ENCODE measurements at places on chromosomes 11 and 22.
A peak's percentile ranks its signal among the peaks of the same experiment; 100 is the strongest.

DNA sequence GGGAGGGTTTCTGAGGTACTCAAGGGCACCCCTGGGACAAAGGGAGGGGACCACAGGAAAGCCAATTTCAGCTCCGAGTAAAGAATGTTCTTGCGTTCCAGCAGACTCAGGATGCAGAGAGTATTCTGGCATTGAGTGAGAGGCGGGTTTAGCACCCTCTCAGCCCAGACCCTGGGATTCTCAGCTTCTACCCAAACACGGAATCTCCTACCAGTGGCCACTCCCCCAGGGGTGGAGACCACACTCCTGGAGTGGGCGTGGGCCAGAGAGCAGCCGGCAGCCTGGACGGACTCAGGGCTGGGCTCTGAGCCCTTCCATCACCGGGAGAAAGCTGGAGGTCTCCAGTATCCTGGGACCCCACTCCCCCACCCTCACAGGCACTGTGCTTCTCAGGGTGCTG is 26.1 kb upstream of the TTLL12 start:
- DNase-seq = peak; percentile 28

GRCh38 chr11:7573193-7573557 is 59.4 kb downstream of the PPFIBP2 start:
- DNase-seq = no peak

DNA sequence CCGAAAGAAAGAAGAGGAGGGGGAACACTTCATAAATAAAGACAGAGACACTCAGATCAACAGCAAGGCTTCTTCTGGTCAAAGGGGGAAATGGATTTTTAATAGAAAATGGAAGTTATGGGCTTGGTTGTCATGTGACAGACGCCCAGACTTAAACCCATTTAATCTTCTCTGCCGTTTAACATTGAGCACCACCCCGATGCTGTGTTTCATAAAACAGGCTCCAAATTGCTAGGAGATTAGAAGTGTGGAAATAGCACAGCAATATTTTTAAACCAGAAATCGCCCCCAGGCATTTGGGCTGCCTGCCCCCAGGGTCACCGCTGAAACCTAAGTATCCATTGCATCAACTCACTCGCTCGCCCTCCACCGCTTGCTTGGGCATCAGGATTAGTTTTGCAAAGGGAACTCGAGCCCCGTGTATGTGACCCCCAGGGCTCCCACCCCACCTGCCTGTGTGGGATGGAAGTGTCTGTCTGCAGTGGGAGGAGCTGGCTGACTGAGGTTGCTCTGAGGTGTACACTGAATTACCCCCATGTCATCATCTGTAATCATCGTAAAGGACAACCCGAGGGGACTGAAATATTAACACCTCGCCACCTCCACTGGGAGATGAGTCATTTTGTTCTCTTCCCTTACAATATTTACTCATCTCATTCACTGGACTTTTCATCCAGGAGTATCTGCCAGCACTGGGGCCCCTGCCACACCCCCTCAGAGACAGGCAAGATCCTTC is 10.7 kb downstream of the DSCAML1 start:
- no peak for DNase-seq

DNA sequence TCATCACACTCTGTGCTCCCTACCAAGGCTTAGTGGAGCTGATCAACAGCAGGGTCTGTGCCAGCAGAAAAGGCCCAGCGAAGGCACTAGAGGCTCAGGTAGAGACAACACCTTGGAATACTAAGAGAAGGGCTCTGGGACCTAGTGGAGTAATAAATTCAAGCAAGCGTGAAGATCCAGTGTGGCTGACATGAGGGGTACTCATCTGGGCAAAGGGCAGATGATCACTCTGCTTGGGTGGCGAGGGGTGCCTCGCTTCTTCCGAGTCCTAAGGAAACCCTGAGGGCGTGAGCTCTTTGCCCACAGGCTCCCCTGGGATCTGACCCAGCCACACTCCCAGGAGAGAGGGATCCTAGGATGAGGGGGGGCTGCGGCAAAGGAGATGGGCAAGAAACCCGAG is 3.5 kb upstream of the TPBGL start:
- no peak for DNase-seq

DNA sequence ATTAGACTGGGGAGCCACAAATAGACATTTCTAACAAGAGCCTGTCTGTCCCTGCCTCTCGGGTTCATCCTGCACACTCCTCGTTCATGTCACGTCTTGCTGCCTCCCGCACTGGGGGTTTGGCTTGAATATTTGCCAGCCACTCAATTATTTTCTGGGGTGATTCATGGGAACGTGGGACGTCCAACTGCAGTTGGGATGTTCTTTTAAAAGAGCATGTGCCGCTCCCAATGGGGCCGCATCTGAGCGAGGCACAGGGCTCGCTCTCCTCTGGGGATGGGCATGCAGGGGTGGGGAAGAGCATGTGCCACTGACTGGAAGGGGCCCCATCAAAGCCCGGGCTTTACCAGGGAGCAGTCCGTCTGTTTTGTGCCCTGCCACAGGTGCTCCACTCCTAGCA is 43.4 kb downstream of the PARVG start:
- DNase-seq = peak; percentile 22

DNA sequence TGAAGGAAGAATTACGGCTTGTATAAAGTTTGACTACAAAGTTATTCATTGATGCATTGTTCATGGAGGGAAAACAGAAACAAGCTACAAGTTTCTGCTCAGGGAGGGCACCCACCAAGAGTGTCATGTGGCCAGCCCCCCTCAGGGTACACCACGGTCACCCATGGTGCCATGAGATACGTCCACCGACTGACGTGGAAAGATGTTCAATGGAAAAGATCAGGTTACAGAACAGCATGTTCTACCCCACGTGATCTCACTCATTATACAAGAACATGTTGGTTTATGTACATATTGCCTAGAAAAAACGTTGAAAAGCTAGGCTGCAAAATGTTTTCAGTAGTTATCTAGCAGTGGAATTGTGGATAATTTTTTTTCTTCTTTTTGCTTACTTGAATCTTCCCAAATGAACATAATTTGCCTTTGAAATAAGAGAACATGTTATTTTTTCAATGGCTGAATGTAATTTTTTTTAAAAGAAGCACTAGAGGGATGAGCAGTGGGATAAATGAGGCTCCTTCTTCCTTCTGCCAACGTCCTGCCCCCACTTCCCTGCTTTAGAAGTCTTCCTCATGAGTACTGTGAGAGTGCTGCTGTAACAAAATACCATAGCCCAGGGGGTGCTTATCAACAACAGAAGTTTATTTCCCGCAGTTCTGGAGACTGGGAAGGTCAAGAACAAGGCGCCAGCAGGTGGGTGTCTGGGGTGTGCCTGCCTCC is 22.5 kb downstream of the RCN1 start:
- no peak for DNase-seq

DNA sequence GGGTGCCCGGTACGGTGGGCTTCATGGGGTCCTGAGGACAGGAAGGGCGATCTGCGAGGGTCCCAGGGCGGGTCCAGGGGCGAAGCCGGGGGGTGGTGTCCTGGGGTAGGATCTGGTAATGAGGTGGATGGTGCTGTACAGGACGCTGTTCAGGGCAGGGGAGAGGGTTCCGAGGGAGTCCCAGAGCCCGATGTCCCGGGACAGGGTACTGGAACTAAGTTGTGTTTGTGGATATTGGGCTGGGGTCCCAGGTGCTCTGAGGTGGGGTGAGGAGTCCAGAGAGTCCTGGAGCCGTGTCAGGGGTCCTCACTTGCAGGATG is 426 bp downstream of the LZTR1 start:
- DNase-seq = no peak

GRCh38 chr11:134498326-134499139 is 86.5 kb upstream of the B3GAT1 start:
- no peak for DNase-seq

GRCh38 chr11:70595452-70595851 is 197.1 kb downstream of the CTTN start:
- no peak for DNase-seq

- no peak for DNase-seq
These were observed 21.7 kb downstream of the CTTN start for GRCh38 chr11:70420008-70420464.

GRCh38 chr11:16787035-16787742 is 48.7 kb downstream of the C11orf58 start:
- DNase-seq = no peak

- no peak for DNase-seq
These were observed 5.2 kb upstream of the IL17REL start for GRCh38 chr22:50017701-50018224.

GRCh38 chr11:12182676-12183541 is 72.5 kb downstream of the MICAL2 start:
- DNase-seq = peak; percentile 44

DNA sequence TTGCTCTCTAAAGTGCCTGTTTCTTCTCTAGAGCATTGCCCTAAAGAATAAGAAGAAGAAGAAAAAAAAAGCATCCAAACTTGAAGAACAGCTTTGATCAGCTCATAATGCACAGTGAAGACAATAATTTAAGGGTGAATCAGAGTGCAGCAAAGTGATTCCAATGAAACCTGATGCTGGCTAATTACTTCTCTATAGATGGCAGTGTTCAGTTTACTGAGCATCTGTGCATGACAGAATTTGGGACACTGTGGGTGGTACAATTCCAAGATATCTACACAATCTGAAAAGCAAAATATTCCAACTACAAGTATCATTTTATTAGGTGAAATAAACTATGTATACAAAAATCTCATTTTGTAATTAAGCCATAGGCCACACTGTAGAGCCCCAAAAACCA is 450.5 kb upstream of the CCDC90B start:
- peak; percentile 25 for DNase-seq

DNA sequence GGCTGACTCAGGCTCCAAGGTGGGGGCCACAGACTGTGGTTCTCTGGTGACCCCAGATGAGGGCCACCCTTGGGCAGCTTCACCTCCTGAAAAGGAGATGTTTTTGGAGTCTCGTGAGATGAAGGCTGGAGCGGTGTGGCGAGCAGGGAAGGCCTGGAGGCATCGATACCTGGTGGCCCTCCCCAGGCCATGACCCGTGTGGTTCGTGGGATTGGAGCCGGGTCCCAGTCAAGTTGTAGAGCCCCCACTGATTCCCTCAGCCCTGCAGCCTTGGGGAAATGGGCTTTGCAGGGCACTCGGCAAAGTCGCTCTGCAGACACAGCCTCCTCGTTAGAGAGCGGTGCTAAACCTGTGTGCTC is 1083.4 kb downstream of the BRD1 start:
- DNase-seq = no peak

- peak; percentile 35 for DNase-seq
These were observed 56.9 kb upstream of the EIF3D start for GRCh38 chr22:36585841-36586240.

DNA sequence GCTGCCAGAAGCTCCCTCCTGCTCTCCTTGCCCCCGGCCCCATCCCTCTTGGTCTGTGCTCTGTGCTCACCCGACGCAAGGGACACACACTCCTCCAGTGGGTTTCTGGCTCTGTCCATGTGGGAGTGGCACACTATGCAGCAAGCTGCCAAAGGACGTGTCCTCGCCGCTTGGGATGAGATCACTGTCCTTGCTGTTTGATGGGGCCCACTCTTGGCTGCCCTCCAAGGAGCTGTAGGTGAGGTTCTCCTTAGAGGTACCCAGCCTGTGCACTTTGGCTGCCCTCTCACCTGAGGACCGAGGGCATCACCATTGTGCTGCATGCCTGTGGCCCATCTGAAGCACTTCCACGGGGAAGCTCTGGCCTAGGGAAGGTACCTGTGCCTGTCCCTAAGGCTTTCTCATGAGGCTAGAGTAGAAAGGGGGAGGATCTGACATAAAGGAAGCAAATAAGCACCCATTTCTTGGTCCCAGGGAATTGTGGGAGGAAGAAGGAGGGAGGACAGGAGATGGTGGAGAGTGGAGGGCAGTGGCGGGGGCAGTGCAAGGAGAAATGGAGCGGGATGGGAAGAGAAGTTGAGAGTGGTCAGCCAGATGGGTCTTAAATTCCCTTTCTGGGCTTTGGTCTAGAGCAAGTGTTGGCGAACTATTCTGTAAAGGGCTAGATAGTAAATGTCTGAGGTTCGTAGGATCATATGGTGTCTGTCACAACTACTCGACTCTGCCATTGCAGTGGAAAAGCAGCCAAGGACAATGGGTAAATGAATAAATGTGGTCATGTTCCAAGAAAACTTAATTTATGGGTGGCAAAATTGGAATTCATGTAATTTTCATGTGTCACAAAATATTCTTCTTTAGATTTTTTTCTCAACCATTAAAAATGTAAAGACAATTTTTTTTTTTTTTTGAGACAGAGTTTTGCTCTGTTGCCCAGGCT is 47.0 kb upstream of the AMPD3 start:
- DNase-seq = no peak

- no peak for DNase-seq
These were observed 8.6 kb downstream of the TCN2 start for GRCh38 chr22:30615543-30615954.

GRCh38 chr11:113894421-113894996 is 10.1 kb upstream of the HTR3B start:
- no peak for DNase-seq

DNA sequence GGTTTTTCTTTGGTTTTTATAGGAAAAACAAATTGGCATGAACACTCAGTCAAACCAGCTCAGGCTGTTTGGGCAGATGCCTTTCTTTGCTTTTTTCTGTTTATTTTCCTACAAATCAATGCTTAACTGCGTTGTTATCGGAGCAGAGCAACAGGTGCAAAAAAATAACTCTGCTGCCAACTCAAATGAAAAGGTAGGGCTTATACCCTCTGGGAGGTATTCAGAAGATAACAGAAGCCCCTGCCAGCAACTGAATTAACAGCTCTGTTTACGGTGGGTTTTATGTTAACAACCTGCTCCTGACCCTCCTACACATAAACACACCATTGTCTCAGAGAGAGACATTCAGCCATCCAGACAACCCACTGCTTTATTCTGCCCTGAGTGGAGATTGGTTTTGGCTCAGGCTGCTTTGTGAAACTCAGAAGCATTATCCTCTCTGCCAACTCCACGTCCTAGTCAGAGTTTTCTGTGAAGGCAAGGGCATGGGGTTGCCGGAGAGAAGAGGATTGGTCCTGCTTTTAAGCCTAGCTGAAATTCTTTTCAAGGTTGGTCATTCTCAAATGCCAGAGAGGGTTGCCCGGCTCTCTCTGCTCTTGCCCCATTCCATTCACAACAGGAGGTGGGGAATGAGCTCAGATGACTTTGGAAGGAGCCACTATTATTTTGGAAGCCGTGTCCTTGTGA is 11.4 kb downstream of the EHF start:
- DNase-seq = peak; percentile 29

- DNase-seq = no peak
These were observed 454 bp downstream of the TMEM218 start for GRCh38 chr11:125111001-125111342.

DNA sequence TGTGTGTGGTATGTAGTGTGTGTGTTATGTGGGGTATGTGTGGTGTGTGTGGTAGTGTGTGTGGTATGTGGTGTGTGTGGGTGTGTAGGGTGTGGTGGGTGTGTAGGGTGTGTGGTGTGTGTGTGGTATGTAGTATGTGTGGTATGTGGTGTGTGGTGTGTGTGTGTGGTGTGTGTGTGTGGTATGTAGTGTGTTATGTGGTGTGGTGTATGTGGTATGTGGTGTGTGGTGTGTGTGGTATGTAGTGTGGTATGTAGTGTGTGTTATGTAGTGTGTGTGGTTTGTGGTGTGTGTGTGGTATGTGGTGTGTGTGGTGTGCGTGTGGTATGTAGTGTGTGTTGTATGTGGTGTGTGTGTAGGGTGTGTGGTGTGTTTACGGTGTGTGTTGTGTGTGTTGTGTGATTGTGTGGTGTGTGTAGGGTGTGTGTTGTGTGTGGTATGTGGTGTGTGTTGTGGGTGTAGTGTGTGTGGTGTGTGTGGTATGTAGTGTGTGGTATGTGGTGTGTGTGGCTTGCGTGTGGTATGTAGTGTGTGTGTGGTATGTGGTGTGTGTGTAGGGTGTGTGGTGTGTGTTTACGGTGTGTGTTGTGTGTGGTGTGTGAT is 4.2 kb upstream of the PPP6R2 start:
- DNase-seq = no peak

- peak; percentile 84 for DNase-seq
These were observed 117.2 kb upstream of the BMAL1 start for GRCh38 chr11:13160346-13160745.

- no peak for DNase-seq
These were observed 54.2 kb upstream of the AMPD3 start for GRCh38 chr11:10400856-10401255.

Data from eye (tissue), 1 donor.